ENCODE measurements at places on chromosomes 7 and 10.

GRCh38 chr7:138429577-138430250 lies 30.3 kb upstream of the TRIM24 start:
- DNase-seq = no peak

GRCh38 chr10:81093056-81093455 lies 555.4 kb downstream of the SH2D4B start:
- no peak for DNase-seq

DNA sequence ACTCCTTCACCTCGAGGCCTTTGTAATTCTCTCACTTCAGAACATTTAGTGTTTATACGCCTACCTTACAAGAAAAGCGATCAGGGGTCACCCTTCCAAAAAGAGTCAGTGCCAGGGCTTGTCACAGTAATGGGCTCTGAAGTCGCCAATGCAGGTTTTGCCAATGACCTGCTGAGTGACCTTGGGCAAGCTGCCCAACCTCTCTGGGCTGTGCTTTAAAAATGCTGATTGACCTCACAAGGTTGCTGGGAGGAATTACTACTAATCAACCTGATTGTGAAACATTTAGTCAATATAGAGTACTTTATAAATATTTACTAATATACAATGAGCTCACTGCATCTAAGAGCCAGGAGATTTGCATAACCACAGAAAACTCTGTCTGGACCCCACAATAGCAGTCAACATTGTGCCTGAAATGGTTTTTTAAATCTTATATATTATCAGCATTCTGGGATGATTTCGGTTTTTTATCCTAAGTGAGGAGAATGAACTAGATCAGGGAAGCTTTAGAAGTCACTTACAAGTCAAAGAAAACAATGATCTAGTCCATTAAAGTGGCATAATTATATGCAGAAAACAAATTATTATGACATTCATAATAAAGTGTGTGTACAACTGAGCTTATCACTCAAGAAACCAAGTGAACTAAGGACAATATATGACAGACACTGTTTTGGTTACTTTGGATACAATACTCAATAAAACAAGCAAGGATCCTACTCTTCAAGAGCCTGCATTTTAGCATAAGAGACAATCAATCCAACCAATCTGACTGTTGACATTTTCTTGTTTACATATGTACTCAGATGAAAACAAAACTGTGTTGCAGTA lies 290.5 kb downstream of the SORCS1 start:
- no peak for DNase-seq

- no peak for DNase-seq
Observed at GRCh38 chr10:98088186-98088971, 46.1 kb upstream of the R3HCC1L start.

DNA sequence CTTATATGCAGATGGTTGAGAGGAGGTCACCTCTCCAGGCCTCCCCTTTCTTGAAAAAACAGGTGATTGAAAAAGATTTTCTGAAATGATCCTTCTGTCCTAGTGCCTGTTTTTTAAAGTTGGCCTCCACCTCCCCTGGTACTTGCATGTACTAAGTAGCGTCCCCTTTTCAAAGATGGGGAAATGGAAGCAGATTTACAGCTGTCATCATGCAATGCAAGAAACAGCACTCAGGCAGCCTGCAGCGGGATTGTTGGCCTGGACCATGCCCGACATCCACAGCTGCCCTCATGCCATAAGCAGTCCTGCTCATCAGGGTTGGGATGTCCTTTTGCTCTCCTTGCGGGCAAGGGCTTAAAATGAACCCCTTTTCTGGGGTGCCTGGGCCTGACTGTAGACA lies 127.2 kb upstream of the MGMT start:
- DNase-seq = no peak

DNA sequence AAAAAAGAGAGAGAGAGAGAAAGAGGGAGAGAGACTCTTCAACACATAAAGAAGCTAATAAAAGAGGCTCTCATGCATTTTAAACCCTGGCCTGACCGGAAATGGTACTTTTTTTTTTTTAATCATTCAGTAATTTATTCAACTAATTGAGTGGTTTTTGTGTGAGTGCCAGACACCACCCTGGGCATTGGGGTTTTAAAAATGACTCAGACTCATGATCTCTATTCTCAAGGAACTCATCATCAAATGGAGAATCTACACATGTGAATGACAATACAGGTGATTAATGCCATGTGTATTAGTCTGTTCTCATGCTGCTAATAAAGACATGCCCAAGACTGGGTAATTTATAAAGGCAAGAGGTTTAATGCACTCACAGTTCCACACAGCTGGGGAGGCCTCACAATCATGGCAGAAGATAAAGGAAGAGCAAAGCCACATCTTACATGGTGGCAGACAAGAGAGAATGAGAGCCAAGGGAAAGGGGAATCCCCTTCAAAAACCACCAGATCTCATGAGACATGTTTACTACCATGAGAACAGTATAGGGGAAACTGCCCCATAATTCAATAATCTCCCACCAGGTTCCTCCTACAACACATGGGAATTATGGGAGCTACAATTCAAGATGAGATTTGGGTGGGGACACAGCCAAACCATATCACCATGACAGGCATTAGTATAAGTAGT lies 158.5 kb upstream of the AUTS2 start:
- DNase-seq = no peak

DNA sequence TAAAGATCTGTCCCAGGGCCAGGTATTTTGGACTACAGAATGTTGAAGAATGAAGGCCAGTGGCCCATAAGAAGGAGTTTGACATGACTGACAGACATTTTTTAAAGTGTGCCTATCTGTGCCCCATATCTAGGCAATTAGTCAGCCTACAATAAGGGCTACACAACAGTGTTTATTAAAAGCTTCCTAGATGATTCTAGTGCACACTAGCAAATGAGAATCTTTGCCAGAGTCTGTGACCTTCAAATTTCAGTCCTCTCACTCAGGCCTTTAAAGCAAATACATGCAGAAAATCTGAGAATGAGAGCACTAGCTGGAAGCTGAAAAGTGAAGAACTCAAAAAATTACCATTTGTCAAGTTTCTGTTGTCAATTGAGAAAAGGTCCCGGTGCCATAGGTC lies 208.7 kb downstream of the VTI1A start:
- no peak for DNase-seq

DNA sequence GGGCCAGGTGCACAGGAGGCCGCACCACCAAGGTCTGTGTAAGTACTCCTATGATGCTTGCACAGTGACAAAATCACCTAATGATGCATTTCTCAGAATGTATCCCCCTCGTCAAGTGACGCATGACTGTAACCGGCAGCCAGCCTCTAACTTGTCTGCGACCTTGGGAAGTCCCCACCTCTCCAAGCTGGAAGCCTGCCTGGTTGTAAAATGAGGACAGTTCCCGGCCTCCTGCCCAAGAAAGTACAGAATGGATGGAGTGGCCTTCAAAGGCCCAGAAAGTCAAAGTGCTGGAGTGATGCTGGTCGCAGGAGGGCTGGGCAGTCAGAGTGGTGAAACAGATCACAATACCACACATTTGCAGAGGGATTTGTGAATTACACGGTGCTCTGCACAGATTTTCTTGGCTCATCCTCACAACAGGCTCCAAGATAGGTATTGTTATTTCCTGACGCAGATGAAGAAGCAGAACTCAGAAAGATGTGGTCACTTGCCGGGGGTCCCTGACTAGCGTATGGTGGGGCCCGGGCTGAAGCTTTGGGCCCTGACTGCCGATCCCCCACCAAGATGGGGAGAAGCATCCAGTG lies 22.8 kb downstream of the SPOCK2 start:
- no peak for DNase-seq

GRCh38 chr7:56062382-56062781 lies 1.7 kb upstream of the SUMF2 start:
- no peak for DNase-seq

- DNase-seq = no peak
Observed at GRCh38 chr10:73653701-73654100, 2.1 kb downstream of the SYNPO2L start.

- no peak for DNase-seq
Observed at GRCh38 chr10:114379631-114380041, 24.7 kb downstream of the AFAP1L2 start.

DNA sequence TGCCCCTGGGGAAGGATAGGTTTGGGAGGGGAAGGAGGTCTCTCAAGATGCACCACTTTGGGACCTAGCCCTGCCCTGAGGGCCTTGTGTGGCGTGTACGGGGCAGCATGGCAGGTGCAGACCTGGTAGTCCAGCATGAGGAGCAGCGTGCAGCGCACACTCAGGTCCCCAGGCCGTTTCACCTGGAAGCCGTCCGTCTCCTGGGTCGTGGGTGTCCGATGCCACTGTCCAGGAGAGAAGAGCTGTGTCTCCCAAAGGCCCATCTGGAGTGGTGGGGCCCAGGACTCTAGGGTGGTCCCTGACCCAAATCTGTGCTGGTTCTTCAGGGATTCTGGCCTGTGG lies 6.8 kb downstream of the SMARCD3 start:
- DNase-seq = no peak

GRCh38 chr7:139940866-139941265 lies 111.8 kb downstream of the TBXAS1 start:
- no peak for DNase-seq

DNA sequence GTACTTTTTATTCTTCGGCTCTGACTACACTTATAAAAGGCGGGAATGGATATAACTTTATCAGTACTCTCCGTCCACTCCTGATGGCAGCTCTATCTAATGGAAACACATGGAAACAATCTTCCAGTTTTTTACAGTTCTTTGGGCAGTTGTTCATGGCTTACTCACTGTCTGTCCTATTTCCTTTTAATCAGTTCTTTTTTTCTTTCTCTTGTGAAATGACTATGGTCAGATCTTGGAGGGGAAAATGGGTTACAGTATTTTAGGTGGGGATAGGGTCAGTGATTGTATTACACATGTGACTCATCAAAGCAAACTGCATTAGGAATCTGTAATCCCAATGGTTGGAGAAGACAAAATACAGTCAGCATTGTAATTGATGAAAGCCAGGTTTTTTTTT lies 112.4 kb downstream of the BICC1 start:
- no peak for DNase-seq

DNA sequence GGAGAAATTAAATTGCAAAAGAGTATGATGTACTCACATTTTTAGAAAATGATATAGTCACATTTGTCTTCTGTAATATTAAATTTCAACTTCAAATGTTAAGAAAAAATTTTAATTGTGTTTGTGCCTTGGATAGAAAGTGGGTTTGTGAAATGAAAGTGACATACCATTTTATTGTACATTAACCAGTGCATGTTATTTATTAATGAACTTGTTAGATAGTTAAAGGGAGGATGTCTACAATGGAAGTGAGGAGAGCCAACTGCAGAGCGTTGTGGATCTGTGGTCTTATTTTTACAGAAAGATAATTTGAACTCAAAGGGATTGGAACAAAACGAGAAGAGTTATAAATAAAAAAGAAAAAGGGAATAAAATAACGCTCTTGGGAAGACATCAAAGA lies 291.7 kb downstream of the ARL4A start:
- DNase-seq = no peak

GRCh38 chr7:121102619-121103018 lies 114.1 kb downstream of the CPED1 start:
- DNase-seq = no peak
